ENCODE measurements at places on chromosomes 7 and 10.

GRCh38 chr10:14474656-14475055, 143.9 kb upstream of the FRMD4A start:
- no peak for DNase-seq

DNA sequence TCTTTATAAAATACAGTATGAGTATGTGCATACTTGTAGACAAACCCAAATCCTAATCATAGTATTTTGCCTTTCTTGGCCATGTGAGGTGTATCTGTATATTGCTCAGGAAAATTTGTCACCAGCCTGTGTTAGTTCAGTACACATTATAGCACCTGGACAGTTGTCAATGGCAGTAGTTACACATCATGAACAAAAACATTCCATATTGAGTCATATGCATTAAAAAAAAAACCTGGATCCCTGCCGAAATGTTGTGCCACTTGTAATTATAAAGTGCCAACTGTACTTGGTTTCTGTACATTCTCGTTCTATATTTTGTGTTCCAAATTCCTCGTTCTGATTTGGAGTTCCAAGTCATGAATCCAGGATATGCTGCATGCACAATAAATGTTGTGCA, 410.4 kb downstream of the INHBA start:
- DNase-seq, result no peak

- DNase-seq, result no peak
These were observed 795 bp downstream of the PRF1 start for GRCh38 chr10:70601746-70602145.

- no peak for DNase-seq
These were observed 48.4 kb upstream of the ELFN1 start for GRCh38 chr7:1621718-1622117.

GRCh38 chr7:28586736-28587135, 174.4 kb downstream of the CREB5 start:
- DNase-seq, result no peak

GRCh38 chr7:95607561-95607960, 11.2 kb upstream of the PDK4 start:
- no peak for DNase-seq

GRCh38 chr10:109978481-109978880, 29.3 kb upstream of the ADD3 start:
- peak; percentile 26 for DNase-seq

DNA sequence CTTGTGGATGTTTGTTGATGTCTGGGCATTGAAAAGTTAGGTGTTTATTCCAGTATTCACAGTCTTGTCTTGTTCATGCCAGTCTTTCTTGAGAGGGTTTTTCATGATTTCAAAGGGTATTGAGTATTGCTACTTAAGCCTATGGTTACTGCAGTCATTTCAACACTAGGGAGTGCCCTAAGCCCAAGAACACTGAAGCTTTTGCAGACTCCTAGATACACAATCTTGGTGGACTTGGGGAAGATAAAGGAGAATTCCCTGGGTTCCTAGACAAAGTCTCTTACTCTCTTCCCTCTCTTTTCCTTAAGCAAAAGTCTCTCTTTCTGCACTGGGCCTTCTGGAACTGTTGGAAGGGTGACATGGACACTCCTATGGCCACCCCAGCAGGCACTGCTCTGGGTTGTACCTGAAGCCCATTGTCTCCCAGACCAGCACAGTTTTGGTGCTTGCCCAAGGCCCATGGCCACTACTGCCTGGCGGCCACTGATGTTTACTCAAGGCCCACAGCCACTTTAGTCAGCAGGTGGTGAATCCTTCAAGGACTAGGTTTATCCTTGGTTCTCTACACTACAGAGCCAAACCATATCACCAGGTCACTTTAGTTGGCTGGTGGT, 24.9 kb downstream of the SAMD9 start:
- no peak for DNase-seq

- DNase-seq, result no peak
These were observed 220.5 kb downstream of the CDK14 start for GRCh38 chr7:90816511-90817142.

- DNase-seq, result no peak
These were observed 128.5 kb upstream of the CDK1 start for GRCh38 chr10:60649485-60650377.

GRCh38 chr10:774661-775244, 85.3 kb upstream of the DIP2C start:
- DNase-seq, result no peak

- DNase-seq, result no peak
These were observed 75.5 kb upstream of the RPA3 start for GRCh38 chr7:7793921-7794320.

DNA sequence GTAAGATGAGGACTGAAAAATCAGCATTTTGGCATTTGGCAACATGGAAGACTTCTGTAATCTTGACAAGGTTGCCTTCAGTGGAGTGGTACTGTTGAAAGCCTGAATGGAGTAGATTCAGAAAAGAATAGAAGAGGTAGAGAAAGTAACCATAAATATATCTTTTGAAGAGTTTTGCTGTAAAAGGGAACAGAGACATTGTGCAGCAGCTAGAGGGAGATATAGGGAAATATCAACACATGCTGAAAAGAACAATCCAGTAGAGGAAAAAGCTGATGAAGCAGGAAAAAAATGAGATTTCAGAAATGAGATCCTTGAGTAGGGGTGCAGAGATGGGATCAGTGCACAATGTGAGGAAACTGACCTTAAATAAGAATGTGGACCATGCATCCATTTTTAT, 60.0 kb downstream of the RAPGEF5 start:
- no peak for DNase-seq

DNA sequence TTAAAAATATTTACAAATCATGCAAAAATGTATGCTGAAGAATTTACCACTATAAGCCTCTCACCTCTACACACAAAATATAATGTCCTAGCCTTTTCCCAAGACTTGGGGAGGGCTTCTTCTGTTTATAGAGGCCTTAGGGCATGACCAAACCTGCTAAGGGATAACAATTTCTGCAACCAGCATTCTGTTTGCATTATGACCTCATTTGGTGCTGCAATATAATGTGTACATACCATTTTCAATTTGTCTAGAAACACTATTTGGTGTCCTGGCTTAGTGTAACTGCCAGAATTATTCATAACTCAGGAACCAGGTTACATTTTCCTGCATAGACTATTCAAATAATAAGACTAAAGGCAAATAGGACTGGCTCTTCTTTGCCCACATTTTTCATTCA, 446.6 kb upstream of the SORCS1 start:
- no peak for DNase-seq

DNA sequence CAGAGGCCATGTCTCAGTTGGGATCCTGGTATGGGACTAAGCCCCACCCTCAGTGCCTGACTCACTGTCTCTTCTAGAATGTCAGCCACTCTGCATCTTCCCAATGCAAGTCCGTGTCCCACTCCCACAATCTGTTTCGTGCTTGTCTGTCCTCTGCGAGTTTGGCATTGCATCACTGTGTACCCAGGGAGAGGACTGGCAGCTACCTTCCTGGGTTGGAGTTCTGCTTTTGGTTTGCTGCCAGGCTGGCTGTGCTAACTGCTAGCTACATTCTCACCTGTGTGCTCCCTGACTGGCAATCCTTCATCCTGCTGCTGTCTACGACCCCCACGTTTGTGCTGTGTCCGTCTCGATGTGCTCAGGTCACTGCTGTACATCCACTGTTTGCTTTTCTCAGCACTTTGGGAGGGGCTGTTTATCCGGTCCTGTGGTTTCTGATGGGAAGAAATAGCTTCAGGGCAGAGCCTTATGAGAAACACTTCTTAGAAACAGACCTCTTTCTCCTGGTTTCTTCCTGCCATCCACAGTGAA, 56.0 kb upstream of the GLI3 start:
- DNase-seq, result no peak

- no peak for DNase-seq
These were observed 41.9 kb downstream of the NPVF start for GRCh38 chr7:25186436-25186835.

DNA sequence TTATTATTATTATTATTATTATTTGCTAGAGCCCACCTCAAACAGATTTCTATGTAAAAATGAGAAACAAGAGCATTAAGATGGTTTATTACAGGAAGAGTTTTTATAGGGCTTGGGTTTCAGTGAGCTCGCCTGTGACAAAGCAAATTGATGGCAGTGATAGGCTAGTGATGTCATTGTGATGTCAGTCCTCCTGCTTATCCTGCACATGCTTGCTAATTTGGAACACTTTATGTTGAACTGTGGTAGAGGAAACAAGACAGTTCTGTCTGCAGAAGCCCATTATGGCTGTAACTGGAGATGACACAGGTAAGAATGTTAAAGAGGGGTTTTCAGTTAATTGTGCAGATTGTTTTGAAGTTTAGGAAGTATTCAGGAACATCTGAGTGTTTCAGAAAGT, 68.3 kb downstream of the CREM start:
- no peak for DNase-seq

- DNase-seq, result no peak
These were observed 55.3 kb downstream of the ADCYAP1R1 start for GRCh38 chr7:31107106-31108090.

DNA sequence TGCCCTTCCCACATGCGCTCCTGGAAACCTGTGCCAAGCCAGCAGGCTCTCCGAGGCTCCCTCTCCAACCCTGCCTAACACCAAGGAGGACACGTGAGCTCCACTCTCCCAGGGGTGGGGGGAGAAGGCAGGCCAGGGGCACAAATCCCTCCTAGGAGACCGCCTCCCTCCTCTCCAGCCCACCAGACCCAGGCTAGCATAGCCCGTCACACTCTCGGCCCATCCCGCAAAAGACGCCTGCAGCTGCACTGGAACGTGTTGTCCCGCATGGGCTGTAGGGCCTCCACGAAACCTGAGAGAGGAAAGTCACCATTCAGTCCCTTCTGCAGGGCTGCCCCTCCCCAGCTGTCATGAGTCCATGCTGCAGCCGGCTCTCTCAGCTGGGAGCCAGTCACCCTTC, 126.3 kb downstream of the MAD1L1 start:
- no peak for DNase-seq

- no peak for DNase-seq
These were observed 87.1 kb downstream of the SRI start for GRCh38 chr7:88132725-88133124.

DNA sequence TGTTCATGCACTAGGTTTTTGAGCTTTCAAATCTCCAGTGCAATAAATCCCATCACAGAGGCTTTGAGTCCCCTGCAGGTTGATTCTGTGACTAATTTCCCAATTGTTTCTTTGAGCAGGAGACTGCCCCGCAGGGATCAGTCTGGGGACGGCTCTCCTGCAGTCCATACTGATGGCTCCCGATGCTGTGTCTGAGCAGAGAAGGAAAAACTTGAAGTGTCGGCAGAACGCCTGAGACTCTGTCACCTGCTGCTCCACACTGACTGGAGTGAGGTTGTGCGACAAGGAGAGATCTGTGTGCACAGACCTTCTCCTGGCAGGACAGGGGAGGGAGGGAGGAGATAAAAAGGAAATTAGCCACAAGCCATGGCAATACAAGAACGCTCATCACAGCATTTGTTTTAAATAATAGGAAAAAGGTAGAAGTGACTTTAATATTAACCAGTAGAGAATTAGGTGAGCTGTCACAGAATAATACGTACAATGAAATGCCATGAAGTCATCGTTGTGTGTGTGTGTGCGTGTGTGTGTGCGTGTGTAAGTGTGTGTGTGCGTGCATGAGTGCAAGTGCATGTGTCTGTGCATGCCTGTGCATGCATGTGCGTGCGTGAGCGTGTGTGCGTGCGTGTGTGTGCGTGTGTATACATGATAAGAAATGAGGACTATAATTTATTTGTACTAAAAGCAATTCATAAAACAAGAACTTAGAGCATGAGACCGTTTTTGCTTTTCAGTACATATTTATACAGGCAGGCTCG, 38.2 kb downstream of the HTR5A start:
- no peak for DNase-seq

DNA sequence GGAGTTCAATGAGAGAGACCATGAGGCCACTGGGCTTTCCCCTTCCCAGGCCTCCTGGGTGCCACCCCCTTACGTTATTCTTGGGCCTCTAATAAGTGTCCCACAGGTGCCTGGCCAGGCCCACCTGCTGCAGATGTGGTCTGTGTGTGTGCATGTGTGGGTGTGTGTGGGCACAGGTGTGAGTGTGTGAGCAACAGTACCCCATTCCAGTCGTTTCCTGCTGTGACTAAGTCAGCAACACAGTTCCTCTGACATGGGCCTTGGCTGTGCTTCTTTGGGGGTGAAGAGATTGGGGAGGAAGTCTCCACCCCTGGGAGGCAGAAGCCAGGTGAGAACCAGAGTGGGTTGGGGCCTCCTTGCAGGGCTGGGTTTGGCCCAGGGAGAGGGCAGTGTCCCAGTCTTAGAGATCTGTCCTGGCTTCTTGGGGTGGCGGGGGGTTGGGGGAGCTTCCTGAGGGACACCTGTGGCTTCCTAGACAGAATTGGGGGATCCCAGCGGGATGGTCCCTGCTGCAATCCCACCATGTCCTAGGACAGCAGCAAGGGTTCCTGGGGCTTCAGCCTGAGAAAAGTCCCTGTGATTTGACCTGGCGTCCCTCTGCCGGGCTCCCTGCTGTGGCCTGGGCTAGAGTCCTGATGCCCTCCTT, 4.1 kb upstream of the PILRB start:
- DNase-seq, result peak; percentile 17

DNA sequence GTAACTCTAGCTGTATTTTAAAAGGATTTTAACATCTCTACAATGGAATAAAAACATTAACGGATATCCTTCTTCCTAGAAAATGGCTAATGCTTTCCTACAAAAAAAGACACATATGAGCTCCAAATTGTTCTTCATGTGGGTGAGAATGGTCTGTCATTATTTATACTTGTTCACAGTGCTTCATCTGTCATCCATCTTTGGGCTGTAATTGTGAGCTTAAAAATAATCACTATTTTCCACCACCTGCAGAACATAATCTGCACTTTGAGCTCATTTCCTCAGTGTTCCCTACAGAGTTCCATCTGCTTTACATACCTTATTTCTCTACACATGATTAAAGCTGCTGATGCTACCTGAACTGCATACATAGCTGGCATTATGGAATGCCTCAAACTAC, 979.1 kb upstream of the C7orf33 start:
- DNase-seq, result no peak

GRCh38 chr10:124078028-124078427, 15.4 kb downstream of the CHST15 start:
- DNase-seq, result no peak

DNA sequence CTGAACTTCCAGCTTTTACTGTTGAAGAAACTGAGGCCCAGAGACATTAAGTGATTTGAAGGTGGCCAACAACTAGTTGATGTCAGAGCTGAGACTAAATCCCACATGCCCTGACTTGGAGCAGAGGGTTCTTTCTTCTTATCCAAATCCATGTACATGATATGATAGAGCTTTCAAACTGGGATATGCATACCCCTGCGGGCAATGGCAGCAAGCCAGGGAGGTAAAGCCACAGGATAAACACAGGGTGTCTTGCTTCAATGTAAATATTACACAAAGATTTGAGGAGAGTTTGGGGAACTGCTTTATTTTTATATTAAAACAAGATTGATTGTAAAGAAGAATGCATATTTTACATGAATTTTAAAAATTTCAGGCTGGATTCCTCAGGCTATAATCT, 2.3 kb upstream of the LRRC72 start:
- DNase-seq, result no peak

DNA sequence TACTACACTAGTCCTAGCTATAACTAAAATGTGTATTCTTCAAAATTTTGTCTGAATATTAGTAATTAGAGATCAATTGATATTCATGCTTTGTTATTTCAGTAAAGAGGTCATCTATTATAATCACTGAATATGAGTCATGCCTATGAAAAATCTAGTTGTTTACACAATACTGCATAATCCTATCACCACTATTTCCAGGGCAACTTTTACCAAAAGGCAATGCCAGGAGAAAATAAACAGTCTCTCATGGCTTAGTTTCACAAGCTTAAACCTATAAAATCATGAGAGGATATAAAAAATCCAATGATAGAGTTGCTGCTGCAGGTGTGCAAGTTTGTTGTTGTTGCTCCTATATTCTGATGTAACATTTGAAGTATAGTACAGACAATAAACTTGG, 149.9 kb upstream of the COL1A2 start:
- DNase-seq, result no peak

GRCh38 chr7:119482209-119482608, 790.8 kb upstream of the KCND2 start:
- no peak for DNase-seq
